ENCODE measurements at places on chromosomes 5 and 9.

DNA sequence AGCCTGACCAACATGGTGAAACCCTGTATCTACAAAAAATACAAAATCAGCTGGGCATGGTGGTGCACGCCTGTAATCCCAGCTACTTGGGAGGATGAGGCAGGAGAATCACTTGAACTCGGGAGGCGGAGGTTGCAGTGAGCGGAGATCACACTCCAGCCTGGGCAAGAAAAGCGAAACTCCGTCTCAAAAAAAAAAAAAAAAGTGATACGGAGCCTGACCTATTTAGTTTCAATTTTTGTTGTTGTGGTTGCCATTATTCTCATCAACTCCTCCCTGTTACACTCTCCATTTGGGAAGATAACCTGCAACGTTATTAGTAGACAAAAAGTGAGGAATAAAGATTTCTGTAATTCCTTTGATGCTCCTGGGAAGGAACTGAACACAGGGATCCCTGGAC lies 1.3 kb downstream of the STOM start:
- DNase-seq, result no peak

DNA sequence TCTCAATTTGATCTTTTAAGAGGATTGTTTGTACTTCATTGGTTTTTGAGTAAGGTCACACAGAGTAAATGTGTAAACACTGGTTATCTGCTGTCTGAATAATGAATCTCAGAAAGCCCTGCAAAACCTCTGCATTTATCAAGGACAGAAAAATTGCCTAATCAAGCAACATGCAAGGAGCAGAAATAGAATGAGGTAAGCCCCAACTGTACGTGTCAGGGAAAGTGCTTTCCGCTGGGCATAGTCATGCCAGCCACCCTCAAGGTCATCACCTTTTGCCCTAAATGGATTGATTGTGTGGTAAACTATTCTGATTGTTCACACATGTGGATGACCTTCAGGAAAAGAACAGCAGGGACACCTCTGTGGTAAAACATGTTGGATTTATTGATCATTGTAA lies 376.9 kb upstream of the KCNN2 start:
- DNase-seq, result no peak

GRCh38 chr9:25709941-25710340 lies 31.7 kb upstream of the TUSC1 start:
- no peak for DNase-seq

- no peak for DNase-seq
Observed at GRCh38 chr5:133869519-133870335, 98.7 kb downstream of the C5orf15 start.

- peak; percentile 89 for DNase-seq
Observed at GRCh38 chr9:132879457-132880323, 992 bp downstream of the SPACA9 start.

DNA sequence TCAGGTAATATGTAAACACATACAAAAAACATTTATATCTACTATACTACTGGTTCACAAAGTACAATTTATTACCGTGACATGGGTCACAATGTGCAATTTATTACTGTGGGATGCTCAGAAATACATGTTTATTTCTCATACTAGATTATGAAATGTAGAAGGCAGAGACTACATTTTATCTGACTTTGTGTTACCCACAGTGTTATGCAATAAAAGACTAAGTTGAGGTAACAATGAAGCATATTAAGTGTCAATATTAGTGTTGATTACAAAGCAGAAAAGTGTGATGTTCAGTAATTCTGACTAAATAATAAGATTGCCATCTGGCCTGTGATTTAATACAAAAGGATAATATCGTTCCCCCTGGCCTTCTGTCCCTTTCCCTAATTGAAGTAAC lies 42.4 kb downstream of the CPLANE1 start:
- no peak for DNase-seq

GRCh38 chr9:133307301-133307700 lies 28.7 kb downstream of the SURF6 start:
- no peak for DNase-seq

GRCh38 chr5:83011985-83012384 lies 65.2 kb downstream of the TMEM167A start:
- DNase-seq, result no peak

- DNase-seq, result peak; percentile 19
Observed at GRCh38 chr9:15714746-15715145, 161.9 kb downstream of the CCDC171 start.

DNA sequence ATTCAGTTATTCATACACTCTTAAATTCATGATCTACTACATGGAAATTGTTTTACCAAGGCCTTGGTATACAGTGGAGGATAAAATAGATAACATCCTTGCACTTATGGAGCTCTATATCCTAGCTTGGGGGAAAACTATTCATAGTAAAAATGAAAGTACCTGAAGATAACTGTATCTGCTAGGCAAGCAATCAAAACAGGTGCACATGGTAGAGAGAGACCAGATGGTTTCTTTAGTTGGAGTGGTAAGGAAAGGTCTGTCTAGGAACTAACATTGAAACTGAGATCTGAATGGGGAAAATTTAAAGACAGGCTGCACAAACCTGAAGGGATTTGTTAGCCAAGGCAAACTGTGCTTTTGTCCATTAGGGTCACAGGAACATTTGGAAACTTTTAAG lies 11.1 kb upstream of the SLCO4C1 start:
- no peak for DNase-seq

GRCh38 chr9:73173557-73174329 lies 22.1 kb downstream of the ANXA1 start:
- DNase-seq, result no peak

GRCh38 chr9:97704345-97704677 lies 7.2 kb upstream of the XPA start:
- no peak for DNase-seq

DNA sequence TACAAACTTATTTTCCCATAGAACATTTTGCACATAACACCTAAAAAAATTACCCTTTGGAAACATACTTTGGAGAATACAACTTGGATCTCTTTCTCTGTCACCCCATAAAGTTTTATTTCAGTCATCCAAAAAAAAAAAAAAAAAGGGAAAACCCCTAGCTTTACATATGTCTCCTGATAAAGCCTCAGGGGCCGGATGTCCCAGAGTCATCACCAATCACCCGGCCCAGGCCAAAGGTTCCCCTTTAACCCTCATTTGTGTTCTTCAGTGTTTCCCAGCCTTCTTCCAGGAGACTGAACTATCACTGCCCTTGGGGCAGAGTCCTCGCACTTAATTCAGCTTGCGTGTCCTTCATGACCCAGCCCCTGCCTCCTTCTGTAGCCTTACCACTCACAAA lies 28.8 kb downstream of the ANXA6 start:
- DNase-seq, result no peak

GRCh38 chr5:167269146-167269545 lies 1022.3 kb upstream of the WWC1 start:
- DNase-seq, result no peak

GRCh38 chr9:17987189-17987588 lies 408.3 kb downstream of the SH3GL2 start:
- DNase-seq, result no peak

GRCh38 chr9:79104951-79105350 lies 466.8 kb upstream of the TLE4 start:
- DNase-seq, result no peak

GRCh38 chr9:18429070-18429469 lies 44.9 kb upstream of the ADAMTSL1 start:
- DNase-seq, result peak; percentile 48

DNA sequence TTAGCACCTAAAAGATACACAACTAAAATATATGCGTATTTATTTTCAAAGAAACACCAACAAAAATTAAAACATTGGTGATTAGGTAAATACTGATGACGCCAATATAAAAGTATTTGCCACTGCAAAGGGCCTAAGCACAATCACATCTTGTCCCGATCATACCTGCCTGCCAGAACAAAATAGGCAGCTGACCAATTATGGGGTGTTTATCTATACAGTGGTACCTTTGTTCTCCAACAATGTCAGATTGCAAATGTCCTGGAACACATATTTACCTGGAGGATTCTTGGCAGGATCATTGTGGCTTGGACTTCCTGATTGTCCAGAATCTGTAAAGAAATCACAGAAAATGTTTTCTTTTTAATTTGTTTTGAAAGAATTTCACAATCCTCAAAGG lies 134.5 kb downstream of the NFIB start:
- no peak for DNase-seq

DNA sequence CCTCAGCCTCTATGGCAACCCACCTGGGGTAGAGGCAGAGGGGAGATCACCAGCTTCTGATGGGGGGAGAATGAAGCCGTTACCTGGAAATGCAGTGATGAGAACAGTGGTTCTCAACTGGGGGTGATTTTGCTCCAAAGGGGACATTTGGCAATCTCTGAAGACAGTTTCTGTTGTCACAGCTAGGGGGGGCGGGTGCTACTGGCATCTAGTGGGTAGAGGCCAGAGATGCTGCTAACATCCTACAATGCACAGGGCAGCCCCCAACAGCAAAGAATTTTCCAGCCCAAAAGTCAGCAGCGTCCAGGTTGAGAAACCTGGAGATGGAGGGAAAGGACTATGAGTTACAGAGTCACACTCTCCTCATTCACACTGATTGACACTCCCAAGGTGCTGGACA lies 84.5 kb downstream of the FGF1 start:
- DNase-seq, result peak; percentile 25

- DNase-seq, result no peak
Observed at GRCh38 chr9:110842169-110842568, 173.6 kb downstream of the MUSK start.

DNA sequence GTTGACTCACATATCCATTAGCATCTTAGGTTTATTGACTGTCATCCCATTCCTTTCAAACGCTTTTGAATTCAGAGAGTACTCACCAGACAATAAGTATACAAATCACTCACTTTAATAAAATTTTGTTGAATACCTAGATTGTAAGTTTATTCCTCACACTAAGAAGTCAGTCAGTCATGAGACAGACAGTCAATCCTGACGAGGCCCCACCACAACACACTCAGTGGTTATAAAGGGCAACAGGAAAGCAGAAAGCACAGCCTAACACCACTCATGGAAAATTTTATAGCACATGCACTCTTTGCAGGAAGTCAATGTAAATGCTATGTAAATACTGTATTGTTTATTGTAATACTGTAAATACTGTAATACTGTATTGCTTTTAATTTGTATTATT lies 176.3 kb upstream of the PTGER4 start:
- DNase-seq, result no peak

- DNase-seq, result no peak
Observed at GRCh38 chr5:116881921-116882531, 307.4 kb upstream of the SEMA6A start.

- no peak for DNase-seq
Observed at GRCh38 chr9:132948482-132949050, 4.2 kb upstream of the TSC1 start.

DNA sequence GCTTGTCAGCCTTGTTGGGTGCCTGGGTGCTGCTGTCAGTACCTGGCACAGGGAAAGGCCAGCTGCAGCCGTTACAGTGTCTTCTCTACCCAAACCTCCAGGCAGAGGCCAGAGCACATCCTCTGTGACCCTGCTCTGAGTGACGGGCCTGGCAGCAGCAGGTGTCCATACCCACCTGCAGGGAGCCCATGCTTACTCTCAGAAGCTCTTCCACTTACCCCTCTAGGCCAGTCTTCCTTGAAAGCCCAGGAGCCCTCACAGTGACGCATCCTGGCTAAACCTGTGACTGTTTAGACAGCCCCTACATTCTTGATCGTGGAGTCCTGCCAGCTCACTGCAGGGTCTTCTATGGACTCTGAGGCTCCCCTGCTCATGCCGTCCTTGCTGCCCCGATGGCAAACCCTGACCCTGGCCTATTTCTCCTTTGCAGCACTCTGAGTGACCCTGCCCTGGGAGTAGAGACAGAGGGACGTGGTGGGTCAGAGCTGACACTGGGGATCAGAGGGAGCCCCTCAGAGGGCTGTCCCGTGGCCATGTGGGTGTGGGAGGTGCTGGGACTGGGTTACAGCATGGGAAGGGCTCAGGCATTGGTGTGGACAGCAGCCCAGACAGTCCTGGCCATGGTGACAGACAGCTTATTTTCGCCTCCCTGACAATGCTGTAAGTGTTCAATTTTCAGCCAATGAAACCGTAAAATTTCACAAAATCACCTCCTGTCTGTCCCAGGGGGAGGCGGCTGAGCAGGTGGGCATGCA lies 67.6 kb upstream of the RNF130 start:
- DNase-seq, result no peak
